Activated effector memory CD4-positive, alpha-beta T cell treated with Interleukin-2 at 50 U/mL for 16 hours (primary cell): ENCODE measurements at places on chromosomes 16 and 17.

DNA sequence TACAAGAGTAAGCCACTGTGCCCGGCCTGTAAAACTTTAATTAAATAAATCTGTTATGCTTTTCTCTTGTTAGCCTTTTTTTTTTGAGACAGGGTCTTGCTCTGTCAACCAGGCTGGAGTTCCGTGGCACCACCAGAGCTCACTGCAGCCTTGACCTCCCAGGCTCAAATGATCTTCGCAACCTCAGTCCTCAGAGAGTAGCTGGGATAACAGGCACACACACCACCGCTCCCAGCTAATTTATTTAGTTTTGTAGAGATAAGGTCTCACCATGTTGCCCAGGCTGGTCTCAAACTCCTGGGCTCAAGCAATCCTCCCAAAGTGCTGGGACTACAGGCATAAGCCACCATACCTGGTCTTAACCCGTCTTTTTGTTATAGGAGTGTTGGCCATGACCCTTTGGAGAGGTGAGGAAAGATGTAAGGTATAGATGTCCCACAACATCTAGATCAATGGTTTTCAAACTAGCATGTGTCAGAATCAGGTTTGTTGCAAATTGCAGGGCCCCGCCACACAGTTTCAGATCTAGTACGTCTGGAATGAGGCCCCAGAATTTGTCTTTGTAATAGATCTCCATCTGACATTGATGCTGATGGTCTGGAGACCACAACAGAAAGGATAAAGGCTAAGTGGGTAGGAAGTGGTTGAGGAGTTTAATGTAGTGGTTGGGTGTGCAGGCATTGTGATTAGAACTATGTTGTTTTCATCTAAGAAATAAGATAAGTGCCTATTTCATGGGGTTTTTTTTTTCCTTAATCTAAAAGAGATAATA, 4.3 kb upstream of the GGA2 start:
- no peak for DNase-seq

GRCh38 chr17:36493956-36494355, 7.5 kb downstream of the ZNHIT3 start:
- no peak for DNase-seq

GRCh38 chr16:4358831-4359561, 7.9 kb upstream of the PAM16 start:
- peak; percentile 44 for DNase-seq

GRCh38 chr16:5478036-5478435, 380.4 kb upstream of the EEF2KMT start:
- DNase-seq = no peak

DNA sequence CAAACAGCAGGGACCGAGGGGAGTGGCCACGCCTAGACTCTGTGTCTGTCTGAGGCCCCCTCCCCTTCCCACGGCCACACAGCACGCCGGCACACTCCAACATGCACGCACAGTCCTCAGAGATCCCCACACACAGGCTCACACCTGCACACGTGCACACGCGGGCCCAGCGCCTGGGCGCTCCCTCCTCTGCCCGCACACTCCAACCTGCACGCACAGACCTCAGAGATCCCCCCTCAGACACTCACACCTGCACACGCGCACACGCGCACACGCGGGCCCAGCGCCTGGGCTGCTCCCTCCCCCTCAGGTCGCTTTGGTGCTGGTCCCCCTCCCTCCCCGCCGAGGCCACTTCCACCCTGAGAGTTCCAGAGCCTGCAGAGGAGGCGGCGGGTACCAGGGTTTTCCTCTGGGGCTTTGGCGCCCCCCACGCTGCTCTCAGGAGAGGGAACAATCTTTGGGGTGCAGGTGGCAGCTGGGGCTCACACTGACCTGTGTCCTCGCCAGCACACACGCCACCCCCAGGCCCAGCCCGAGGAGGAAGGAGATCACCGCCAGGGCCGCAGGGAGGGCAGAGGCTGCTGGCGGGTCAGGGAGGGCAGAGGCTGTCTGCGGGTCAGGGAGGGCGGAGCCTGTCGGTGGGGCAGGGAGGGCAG, 1.6 kb downstream of the CD7 start:
- no peak for DNase-seq

DNA sequence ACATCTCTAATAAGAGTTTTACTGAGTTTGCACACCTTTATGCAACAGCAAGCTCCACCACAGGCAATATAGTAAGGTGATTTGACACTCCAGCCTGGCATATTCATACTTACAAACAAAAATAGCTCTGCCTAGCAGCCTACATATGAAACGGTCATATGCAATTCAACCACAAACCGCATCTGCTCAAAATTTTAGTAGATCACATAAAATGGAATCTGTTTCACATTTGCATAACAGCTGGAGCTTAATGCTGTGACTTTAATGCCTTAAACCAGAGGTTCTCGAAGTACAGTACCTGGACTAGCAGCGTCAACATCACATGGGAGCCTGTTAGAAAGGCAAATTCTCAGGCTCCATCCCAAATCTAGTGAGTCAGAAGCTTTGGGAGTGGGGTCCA, 578.4 kb downstream of the CDH11 start:
- no peak for DNase-seq

DNA sequence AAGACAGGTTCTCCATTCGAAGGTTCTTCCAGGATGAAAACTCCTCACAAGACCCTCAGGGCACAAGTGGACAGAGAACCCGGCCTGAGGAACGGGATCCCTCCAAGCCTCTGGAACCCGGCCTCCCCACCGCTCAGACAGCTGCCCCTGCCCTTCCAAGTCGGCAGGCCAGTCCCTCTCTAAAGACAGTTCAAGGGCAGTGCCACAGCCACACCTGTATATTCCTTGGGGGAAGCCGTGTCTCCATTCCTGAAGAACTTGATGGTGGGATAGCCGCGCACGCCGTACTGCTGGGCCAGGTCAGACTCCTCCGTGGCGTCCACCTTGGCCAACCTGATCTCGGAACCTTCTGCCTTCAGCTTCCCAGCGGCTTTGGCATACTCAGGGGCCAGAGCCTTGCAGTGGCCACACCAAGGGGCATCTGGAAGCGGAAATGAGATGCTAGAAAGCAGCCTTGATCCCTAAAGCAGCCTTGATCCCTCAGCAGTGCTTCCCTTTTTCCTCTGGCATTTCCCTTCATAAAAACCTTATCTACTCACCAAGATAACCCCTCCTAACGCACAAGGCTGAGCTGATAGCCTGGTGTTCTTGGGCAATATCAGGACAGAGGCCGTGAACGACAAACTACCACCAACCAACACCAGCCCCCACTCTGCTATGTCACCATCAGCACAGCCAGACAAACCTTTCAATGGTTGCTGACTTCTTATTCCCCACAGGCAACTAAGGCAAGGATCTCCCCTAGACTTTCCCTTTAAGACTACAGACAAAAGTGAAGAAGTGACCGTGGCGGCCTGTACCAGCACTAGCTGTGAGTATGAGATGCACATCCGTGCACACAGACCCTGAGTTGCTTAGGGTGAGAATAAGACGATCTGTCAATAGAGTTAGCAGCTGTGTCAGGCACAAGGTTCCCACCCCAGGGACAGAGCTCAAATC, 1.1 kb downstream of the P4HB start:
- DNase-seq = no peak

GRCh38 chr17:49747632-49748031, 16.3 kb downstream of the FAM117A start:
- DNase-seq = no peak

- DNase-seq = no peak
Measured at GRCh38 chr17:35554668-35555067, 6.0 kb downstream of the SLFN14 start.
